Fibroblast of pulmonary artery (primary cell): ENCODE measurements at places on chromosomes 5 and 9.

DNA sequence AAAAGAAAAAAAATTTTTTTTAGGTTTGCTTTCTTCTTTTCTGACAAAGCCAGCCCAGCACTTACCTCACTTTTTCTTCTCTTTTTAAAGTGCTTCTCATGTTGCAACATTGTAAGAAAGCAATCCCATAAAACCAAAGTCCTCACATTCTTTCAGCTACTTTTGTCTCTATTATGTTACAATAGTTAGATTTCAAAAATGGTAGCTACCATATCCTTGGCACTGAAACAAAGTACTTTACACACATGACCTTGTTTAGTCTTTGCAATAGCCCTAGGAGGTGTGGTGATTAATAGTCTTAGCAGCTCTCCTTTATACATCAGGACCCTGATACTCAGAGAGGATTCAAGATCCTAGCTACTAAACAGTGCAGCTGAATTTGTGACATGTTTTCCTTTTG, 23.5 kb upstream of the CARTPT start:
- DNase-seq: no peak

DNA sequence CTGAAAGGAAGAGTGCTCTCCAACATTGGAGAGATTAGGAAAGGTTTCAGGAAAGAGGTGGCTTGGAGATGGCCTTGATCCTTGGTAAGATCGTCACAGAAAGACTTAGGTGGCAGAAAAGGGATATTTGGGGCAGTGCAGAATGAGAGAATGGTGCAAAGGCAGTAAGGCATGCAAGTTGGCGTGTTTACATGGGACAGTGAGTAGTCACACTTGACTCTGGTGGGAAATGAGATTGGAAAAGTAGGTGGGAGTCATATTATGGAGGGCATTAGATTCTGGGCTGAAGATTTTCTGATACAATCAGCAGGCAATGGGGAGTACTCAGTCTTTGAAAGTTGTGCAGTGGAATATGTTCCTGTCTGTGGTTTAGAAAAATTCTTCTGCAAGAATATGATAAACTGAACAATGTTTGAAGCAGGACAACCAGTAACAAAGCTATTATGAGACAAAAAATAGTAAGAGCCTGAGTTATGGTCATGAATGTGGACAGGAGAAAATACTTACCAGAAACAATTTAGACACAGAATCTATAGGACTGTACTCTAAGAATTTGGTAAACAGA, 76.2 kb upstream of the ANKRD55 start:
- peak; percentile 48 for DNase-seq

DNA sequence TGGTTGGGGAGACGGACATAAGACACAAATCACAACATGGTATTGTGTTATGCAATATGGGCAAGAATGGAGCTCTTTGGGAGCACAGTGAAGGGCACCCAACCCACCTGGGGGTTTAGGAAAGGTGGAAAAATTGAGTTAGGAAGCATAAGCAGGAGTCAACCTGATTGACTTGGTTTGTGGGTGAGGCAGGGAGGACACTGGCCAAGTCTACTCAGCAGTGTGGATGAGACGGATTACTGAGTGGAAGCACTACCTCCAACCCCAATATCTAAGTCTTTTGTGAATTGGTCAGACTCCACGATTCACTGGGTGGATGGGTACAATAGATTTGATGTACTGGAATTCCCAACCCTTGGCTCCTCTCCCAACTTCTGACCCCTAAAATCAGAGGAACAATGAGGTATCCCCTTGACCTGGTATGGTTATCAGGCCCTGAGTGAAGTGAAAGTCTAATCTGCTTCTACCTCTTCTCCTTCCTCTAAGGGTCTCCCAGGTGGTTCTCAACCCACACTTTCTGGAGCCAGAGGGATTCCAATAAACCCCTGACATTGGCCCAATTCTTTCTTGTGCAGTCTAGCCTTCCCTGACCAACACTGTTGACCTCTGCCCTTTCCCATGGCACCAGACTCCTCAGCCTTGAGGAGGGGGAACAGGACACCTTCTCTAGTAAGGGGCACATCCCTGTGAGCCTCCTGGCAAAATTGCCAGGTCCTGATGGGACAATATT, 5.2 kb downstream of the EGR1 start:
- DNase-seq: no peak

DNA sequence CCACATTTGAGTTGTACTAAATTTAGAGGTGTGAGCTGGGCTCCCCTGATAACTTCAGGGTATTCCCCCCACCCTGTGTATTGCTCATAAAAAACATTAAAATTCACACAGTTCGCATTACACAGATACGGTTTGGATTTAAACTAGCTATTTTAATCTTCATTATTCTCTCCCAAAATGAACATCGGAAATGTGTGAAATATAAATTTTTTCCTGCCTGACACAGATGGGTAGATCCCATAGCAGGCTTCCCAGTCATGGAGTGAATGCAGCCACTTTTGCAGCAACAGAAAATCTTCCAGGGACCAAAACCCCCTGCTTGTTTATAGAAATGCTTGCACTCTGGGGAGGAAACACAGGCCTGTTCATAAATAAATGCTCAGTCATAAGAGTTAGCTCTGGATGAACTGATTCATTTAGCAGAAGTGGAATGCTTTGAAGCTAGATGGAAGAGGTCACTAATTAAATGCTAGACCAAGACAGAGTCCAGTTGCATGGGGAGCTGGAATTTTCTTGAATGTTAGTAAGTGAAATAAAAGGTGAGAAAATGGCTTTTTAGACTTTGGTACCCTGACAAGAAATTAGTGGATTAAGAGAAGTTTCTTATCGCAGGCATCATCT, 115.6 kb downstream of the PDE8B start:
- DNase-seq: no peak

DNA sequence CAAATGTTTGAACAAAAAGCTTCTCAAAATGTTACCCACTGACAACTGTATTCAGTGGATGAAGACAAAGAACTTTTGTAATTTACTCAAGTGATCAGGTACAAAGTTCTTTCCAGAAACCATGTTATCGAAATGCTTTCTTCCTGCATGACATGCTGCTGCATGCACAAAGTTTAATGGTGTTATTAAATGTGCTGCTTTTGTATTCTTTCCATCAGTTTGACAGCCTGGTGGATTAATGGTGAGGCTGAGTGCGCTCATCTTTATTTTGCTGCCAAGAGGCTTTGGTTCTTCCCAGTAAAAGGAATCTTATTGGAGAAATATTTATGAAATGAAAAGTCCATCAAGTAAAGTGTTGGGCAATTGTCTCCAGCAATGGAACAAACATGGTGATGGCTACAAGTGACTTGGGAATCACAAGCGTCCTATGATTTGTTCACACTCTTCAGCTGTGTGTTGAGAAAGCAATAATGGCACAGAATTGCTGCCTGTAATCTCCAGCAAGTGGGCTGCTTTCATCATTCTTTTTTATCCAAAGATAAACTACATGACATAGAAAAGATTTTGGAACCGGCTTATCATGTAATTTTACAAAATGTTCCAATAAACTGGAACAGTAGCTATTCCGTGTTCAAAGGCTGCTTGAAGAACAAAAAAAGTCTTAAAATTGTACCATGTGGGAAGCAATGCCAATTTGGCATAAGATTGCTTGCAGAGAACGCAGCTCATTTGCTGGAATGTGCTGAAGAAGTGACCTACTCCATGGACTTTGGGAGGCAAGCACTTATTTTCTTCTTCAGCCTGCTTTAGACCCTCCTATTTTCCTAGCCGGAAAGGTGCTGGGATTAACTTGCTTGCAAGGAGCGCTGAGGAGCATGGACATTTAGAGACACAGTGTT, 153.1 kb downstream of the HSD17B3 start:
- DNase-seq: no peak

- DNase-seq: no peak
These were observed 24.7 kb downstream of the ELL2 start for GRCh38 chr5:95936812-95937397.

DNA sequence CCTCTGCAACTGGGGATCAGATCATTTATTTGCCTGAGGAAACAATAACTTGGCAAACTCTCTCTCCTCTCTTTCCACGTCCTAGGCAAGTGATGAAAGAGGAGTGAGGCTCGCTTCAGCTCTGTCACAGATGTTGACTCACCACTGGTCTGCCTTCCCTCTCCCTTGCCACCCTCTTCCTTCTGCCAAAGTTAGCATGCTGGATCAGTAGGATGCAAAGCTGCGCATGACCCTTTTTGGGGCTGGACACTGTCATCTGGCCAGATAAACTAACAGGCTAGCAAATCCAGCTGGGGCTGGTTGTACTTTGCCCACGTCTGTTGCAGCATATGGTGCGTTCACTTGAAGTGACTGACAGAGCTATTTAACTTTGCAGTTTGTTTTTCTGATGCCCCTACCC, 36.2 kb upstream of the SMARCA2 start:
- peak; percentile 75 for DNase-seq

DNA sequence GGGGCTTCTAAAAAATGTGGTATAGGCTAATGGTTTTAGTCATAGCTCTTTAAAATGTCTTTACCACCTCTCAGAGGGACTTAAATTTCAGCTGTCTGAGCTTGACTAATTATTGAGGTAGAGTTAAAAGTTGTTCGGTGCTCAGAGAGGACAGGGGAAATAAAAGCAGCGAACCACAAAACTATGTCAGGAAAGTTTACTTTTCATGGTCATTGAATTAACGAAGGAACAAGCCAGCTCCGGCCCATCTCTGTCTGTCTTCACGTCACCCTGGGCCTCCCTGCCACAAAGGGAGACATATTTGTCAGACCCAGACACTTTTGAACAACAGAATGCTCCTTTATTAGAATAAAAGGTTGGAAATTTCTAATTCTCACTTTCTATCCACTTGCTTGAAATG, 98.8 kb upstream of the EFNA5 start:
- no peak for DNase-seq
